ENCODE measurements at places on chromosomes 4 and X.

GRCh38 chr4:29653221-29653620, 1066.9 kb upstream of the PCDH7 start:
- DNase-seq = no peak

GRCh38 chr4:89109841-89110540, 1.3 kb upstream of the TIGD2 start:
- DNase-seq = peak; percentile 81

- DNase-seq = no peak
These were observed 174.2 kb downstream of the MID1IP1 start for GRCh38 chrX:38975368-38975942.

GRCh38 chr4:150773729-150774449, 191.9 kb downstream of the MAB21L2 start:
- DNase-seq = no peak

DNA sequence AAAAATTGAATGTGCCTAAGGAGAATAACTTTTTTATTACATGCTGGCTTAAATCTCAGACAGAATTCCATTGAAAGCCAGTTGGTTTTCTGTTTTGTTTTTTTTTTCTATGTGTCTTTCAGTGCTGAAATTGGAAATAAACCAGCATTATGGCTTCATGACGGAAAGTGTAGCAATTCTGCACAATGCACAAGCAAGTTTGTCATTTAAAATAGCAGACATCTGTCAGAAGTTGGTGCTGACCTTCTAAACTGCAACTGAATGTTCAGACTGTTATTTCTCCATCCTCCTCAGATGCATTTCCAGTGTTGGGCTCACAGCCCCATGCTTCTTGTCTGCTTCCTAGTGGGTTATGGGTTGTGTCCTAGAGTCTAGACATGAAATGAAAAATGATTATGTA, 107.2 kb upstream of the LIMCH1 start:
- DNase-seq = peak; percentile 75

GRCh38 chr4:183355405-183355804, 33.2 kb upstream of the CLDN24 start:
- no peak for DNase-seq
